Dermis blood vessel endothelial cell (primary cell): ENCODE measurements at places on chromosomes 3 and 15. TPM values are rescaled to one million over a fixed set of nuclear protein-coding genes. Genes with fewer than 3 reads are reported as not detected.

DNA sequence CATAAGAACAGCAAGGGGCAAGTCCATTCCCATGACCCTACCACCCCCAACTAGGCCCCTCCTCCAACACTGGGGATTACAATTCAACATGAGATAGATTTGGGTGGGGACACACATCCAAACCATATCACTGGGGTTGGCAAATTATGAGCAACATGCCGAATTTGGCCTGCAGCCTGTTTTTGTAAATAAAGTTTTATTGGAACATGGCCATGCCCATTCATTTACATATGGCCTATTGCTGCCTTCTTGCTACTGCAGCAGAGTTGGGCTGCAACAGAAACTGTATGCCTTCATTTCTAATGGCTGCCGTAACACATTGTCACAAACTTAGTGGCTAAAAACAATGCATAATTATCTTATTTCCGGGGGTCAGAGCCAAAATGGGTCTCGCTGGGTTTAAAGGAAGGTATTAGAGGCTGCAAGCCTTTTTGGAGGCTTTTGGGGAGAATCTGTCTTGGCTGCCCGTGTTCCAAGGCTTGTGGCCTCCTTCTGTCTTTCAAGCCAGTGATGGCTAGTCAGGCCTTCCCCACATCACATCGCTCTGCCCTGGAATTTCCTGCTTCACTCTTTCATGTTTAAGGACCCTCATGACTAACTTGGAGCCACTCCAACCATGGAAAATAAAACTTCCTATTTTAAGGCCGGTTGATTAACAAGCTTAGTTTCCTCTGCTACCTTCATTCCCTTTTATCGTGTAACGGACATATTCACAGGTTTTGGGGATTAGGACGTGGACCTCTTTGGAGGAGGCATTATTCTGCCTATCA is 428.5 kb upstream of the PROK2 start:
- peak; percentile 52 for DNase-seq

DNA sequence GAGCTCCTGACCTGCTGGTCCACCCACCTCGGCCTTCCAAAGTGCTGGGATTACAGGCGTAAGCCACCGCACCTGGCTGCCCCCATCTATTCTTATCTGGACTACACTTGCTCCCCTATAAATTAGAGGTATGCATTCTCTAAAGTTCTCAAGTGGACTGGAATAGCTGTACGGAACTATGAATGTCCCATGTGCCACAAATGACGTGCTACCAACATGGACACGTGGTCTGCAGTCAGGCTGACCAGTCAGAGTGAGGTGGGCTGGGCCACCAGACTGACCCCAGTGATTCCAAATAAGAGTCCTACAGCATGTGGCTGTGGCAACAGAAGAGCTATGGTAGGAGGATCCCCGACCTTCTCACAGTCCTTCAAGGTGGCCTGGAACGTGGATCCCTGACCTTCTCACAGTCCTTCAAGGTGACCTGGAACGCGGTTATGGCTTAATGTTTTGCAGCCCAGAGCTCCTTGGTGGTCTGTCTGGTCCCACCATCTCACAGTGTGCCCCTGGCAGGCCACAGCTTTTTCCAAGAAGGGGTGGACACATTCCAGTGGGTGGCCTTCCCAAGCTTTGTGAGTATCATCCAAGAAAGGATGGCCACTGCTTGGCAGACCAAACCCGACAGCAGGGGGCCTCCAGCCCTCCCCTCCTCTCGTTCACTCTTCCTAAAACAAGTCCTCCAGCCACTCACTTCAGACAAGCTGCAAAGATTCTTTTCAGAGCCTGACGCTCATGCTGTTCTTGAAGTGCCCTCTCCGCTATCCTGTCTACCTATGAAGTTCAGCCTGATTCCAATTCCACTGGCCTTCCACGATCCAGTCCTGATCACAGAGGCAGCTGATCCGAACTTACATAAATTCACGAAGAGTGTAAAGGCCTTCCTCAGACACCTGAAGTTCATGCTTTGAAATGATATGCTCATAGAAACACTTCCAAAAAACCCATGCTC is 4.4 kb downstream of the ADAMTS17 start:
- no peak for DNase-seq

- peak; percentile 65 for DNase-seq
Measured at GRCh38 chr3:102179326-102180177, 255.3 kb upstream of the ZPLD1 start.

The MRAS gene
- total RNA-seq: 6.8 and 11.5 TPM in 2 replicates

DNA sequence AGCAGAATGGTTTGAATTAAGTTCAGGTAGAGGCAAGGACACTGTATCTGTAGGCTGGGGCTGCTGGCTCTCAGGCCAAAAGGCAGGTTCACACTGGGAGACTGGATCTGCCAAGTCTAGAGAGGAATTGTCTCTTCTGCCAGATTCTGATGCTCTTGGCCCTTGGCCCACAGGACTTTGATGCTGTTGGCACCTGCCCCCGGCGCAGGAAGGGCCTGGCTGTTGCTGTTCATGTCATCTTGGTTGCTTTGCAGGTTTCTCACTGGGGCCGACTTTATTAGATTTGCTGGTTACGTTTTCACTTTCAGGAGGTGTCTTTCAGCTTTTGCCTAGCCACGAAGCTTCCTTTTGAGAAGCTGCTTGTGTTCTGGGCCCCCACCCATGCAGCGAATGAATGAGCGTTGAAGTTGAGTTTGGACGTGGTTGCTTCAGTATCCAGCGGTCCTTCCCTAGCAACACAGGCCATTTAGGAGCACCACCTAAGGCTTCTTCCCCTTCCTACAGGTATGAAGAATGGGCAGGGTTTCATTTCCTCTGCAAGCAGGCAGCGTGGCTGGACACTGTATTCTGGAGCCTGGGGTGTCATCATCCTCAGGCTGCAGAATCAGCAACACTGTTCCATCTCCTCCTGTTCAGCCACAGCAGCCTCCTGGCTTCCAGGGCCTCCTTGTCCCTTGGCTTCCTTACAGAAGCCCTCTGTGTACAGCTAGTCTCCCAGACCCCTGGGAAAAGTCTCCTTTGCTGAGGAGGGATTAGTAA is 65.6 kb upstream of the PRR23C start:
- DNase-seq: no peak
